Stimulated activated CD8-positive, alpha-beta memory T cell treated with anti-CD3 and anti-CD28 coated beads, Interleukin-4, amount 100 ng/mL, for 1 hour (primary cell): ENCODE measurements at places on chromosomes 4 and X.

- DNase-seq, result no peak
Measured at GRCh38 chr4:122775987-122776836, 43.7 kb downstream of the BBS12 start.

- no peak for DNase-seq
Measured at GRCh38 chr4:154158361-154159155, 333.0 kb downstream of the DCHS2 start.

DNA sequence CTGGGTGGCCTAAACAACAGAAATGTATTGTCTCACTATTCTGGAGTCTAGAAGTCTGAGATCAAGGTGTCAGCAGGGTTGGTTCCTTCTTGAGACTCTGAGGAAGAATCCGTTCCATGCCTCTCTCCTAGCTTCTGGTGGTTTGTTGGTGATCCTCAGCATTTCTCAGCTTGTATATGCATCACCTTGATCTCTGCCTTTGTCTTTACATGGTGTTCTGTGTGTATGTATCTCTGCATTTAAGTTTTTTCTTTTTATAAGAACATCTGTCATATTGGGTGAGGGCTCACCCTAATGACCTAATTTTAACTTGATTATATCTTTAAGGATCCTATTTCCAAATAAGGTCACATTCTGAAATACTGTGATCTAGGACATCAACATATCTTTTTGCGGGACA is 50.6 kb upstream of the CD40LG start:
- DNase-seq, result no peak

GRCh38 chr4:164239976-164240375 is 514.0 kb upstream of the SMIM31 start:
- DNase-seq, result no peak

- no peak for DNase-seq
Measured at GRCh38 chrX:13703589-13703988, 14.7 kb downstream of the RAB9A start.

GRCh38 chr4:153486281-153487151 is 20.4 kb downstream of the TMEM131L start:
- no peak for DNase-seq

DNA sequence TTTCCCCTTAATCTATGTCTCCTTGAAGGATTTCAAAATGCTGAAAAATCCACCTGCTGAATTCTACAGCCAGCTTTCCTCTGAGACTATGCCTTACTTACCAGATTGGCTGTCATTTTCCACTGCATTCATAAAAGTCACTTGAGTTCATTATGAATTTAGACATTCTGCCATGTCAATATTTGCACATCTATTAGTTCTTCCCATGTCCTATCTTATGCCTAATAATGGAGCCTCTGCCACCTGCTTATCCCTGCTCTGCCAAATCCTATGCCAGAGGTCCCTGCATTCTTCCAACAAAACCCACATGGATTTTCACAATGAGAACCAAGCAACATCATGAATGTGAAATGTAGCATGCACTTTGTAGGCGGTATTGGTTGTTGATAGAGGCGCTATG is 42.6 kb downstream of the GASK1B start:
- DNase-seq, result no peak

DNA sequence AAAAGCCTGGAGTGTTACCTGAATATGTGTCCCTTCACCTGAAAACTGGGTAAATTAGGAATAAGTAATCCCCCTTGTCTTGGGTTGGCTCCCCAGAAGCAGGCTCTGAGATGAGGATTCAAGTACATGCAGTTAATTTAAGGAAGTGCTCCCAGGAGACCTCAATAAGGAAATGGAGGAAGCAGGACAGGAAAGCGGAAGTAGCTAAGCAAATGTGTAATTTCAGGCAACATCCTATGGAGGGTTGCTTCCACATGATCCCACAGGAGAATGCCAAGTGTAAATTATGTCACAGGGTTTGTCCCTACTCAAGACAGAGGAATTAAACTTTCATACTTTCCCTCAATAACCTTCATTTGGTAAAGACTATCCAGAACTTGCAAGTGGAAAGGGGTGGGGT is 48.1 kb upstream of the ARHGEF6 start:
- DNase-seq, result no peak

- DNase-seq, result no peak
Measured at GRCh38 chrX:28969126-28969525, 381.9 kb downstream of the IL1RAPL1 start.

DNA sequence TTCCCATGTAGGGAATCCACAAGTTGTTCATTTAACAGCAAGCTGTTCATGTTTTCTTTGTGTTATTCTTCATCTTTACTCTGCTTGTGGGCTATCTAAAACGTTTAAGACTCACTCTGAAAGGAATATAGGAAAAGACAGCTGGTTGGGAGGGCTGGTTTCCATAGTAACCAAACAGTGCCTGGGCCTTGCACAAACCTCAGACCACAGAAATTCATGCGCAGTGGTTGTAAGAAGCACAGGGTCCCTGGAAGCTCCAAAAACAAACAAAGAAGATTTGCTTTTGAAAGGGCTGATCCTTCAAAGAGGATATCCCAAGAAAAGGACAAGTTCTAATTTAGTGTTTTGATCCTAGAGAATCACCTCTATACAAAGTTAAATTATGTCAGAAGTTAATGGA is 7.8 kb downstream of the SERTM2 start:
- no peak for DNase-seq

DNA sequence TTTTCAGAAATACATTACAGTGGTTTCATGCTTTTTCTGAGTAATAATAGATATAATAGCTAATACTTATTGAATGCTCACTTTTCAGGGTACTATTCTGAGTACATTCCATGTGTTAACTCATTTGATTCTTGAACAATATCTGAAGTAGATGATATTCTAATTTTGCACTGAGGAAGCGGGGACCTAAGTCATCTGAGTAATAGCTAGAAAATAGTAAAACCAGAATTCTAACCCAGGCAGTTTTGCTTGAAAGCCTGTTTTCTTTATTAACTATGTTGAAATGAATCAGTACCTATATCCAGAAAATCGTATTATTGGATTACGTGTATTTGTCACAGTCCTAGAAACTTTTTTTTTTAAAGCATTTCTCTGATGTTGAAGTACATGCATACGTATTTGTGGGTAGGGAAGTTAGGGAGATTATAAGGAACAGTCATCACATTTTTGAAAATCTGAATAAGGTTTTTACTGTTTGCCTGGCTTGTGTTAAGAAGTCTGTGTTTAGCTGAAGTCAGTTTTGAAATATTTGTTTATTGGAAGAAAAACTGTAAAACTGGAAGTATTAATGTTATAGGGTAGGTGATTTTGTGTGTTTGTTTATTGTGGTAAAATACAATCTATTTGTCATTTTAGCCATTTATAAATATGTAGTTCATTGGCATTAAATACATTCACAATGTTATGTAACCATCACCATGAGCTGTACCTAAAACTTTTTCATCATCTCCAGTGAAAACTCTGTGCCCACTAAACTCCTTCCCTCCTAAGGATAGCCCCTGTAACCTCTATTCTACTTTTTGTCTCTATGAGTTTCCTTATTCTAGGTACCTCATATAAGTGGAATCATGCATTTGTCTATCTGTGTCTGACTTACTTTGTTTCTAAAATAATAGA is 55.3 kb downstream of the FIP1L1 start:
- DNase-seq, result no peak

- no peak for DNase-seq
Measured at GRCh38 chrX:3584415-3584996, 128.9 kb downstream of the PRKX start.

DNA sequence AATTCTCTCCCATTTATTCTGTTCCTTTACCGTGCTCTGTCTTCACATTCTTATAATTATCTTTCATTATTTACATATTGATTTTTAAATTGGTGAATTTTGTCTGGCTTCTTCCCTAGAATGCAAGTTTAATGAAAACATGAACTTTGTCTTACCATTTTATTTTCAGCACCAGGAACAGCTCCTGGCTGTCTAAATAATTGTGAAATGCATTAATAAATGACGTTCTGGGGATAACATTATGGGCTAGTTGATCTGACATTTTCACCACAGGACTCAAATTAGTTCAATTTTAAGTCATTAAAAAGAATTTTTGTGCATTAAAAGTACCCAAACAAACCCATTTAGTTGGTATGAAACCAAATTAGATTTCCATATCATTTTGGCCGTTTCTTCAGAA is 97.5 kb downstream of the KCTD8 start:
- DNase-seq, result no peak

GRCh38 chr4:152259866-152260265 is 276.0 kb downstream of the FBXW7 start:
- no peak for DNase-seq

GRCh38 chr4:143133977-143134376 is 50.7 kb upstream of the USP38 start:
- DNase-seq, result no peak

DNA sequence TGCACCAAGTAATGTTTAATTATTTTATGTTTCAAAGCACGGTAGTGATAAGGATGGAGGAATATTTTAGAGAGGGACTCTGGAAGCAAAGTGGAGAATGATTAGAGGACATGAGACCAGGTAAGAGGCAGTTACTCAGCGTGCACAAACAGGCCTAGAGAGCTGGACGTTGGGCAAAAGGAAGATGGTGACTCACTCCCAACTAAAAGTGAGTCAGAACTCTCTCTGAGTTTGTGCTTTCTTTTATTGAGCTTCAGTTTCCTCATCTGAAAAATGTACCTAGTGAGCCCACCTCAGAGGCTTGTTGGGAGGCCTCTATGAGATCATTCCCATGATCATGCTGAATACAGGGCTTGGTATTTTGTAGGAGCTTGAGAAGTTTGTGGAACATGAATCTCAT is 1.6 kb upstream of the ZC4H2 start:
- no peak for DNase-seq
